ENCODE measurements at places on chromosomes 3 and 15.
A peak's percentile ranks its signal among the peaks of the same experiment; 100 is the strongest.

DNA sequence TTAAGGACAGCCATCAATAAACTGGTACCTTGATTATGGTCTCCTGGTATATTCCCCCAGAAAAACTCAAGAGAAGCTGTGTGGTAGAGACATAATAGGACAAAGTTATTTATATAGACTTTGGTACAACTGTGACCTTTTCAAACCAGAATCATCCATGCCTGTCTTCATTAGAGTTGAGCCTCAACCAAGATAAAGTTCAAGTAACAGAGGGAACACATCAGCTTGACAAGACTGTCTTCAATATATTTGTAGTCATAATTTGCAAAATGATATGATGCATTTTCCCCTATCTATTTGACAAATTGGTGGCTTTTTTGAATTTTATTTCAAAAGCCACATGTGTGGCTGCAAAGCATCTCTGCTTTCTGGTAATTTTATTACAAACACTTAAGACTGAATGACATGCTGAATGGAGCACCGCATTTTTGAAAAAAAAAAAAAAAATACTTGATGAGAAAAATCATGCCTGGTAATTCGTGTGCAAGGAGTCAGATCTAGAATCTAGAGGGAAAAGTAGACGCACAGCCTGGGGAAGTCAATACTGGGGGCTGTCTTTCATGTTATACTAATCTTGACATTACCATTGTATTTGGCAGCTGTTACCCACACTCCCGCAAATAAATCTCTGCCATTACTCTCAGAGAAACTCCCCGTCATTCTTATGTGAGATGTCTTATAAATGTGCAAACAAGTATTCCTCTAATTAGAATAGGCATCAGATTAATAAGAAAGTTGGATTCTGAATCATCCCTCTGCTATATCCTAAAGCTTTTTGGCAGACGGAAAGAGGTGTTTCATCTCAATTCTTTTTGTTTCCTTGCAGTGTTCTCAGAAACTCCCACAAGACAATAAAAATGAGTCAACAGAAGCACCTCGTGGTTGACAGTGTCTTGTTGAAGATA lies 554.8 kb upstream of the CBLB start:
- H3K27me3 ChIP-seq: no peaks in the 10 kb centered on the region
- H3K36me3 ChIP-seq: no peaks in the 10 kb centered on the region
- no peaks in the 10 kb centered on the region for H3K4me1 ChIP-seq
- no peak overlapping the region for H3K4me3 ChIP-seq
- H3K27ac ChIP-seq: no peak overlapping the region
- no peak for DNase-seq

- DNase-seq: no peak
- H3K27me3 ChIP-seq: peaks cover 6% of the 10 kb centered on the region
- no peaks in the 10 kb centered on the region for H3K36me3 ChIP-seq
- no peak overlapping the region for H3K4me3 ChIP-seq
- no peaks in the 10 kb centered on the region for H3K4me1 ChIP-seq
Observed at GRCh38 chr15:45473068-45473467, 49.5 kb downstream of the SLC30A4 start.

DNA sequence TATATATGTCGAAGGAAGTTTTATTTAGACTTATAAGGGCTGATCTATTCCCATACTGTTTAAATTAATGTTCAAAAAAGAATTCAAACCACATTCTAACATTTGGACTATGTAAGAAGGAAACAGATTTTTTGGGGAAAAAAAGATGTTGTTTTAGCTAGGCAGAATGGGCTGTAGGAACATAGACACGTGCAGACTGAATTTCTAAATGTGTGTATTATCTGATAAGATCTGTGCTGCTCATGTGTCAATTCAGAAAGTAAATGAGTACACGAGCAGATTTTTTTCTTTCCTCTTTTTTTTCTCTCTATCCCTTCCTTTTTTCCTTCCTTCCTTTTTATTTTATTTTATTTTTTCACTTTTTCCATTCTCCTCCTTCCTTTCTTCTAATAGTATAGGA lies 259.5 kb upstream of the KCNH8 start:
- no peaks in the 10 kb centered on the region for H3K27me3 ChIP-seq
- DNase-seq: no peak
- H3K4me1 ChIP-seq: no peaks in the 10 kb centered on the region
- no peak overlapping the region for H3K27ac ChIP-seq

DNA sequence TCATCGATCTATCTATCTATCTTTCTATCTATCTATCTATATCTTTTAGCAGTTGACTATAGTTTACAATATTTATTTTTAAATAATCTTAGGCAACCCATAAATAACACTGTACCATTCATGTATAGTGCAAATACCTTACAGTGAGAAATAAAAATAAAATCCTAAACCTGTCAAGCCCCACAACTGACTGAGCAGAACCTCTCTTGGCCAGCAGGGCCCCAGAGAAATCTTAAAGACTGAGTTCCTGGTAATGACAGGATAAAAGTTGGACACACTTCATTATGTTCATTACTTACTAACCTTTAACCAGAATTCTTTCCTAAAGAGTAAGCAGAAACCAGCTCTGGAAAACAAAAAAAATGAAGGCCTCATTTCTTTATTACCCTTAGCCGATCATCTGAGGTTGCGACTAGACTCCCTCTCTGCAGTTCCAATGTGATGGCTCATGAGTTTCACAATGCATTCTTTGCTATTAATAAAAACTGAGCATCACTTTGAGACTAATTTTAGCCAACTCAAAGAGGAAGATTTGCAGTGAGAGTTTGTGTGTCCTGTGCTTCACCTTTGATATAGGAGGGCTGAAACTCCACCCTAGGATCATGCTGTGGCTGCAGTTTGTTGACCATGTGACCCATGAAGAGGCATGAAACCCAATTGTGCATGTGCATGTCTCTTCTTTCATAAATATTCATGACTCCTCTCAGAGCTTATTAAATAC lies 1072.0 kb downstream of the NSUN3 start:
- no peak overlapping the region for H3K4me3 ChIP-seq
- DNase-seq: no peak
- H3K27ac ChIP-seq: no peak overlapping the region

DNA sequence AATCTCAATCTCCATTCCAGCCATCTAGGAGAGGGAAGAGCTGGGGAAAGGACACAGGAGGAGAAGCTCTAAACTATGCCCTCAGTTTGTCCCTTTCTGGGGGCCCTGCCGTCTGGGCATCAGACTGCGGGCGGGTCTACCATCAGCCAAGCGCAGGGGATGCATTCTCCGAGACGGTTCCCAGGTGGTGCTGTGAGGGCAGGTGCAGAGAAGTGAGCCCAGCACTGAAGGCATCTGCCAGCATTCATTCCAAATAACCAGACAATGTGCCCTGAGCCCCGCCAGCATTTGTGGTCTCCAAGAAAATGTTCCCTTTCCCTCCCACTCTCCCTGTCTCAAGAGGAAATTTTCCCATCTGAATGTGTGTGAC lies 265.7 kb downstream of the XXYLT1 start:
- DNase-seq: no peak
- H3K4me3 ChIP-seq: no peak overlapping the region
- H3K27me3 ChIP-seq: no peaks in the 10 kb centered on the region
- no peak overlapping the region for H3K27ac ChIP-seq
- no peaks in the 10 kb centered on the region for H3K4me1 ChIP-seq
- H3K36me3 ChIP-seq: no peaks in the 10 kb centered on the region

GRCh38 chr3:193231201-193231600 lies 9.8 kb upstream of the PLAAT1 start:
- H3K36me3 ChIP-seq: no peaks in the 10 kb centered on the region
- H3K27ac ChIP-seq: no peak overlapping the region
- no peak for DNase-seq
- H3K4me1 ChIP-seq: no peaks in the 10 kb centered on the region
- no peaks in the 10 kb centered on the region for H3K27me3 ChIP-seq
- H3K4me3 ChIP-seq: no peak overlapping the region

DNA sequence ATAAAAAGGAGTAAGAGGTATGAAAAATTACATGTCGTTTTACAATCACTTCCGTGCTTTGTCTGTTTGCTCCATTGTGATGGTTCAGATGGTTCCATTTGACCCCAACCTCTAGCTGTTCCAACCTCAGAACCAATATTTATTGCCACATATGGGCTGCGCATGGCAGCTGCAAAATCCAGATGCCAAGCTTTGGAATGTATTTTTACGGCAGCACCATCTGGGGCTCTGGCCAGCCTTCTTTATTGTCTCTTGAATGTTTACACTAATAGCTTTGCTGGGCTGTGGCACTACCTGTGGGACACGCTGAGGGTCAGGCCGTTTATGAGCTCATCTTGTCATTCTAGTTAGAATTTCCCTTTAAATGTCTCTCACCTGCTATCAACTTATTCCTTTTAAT lies 219.8 kb downstream of the ROBO2 start:
- no peaks in the 10 kb centered on the region for H3K4me1 ChIP-seq
- no peak overlapping the region for H3K4me3 ChIP-seq
- DNase-seq: no peak

DNA sequence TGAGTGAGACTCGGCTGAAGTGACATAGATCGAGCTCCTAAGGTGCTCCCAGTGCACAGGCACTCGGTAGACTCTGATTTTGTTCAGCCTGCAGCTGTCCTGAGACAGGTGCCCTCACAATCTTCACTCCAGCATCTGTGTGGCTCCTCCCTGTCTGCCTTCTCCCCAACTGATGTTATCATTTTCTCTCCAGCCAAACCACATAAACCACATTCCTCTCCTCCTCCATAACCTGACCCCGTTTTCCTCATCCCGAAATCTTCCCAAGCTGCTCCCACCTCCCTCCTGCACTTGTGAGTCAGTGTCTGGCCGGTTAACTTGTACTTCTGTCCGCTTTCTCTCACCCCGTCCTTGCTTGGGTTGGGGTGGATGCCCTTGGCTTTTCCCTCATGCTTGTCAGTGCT lies 93.3 kb upstream of the HACD2 start:
- no peak overlapping the region for H3K27ac ChIP-seq
- no peaks in the 10 kb centered on the region for H3K27me3 ChIP-seq
- DNase-seq: peak; percentile 38
- no peaks in the 10 kb centered on the region for H3K36me3 ChIP-seq
